ENCODE measurements at places on chromosomes 5 and 9. TPM values are rescaled to one million over a fixed set of nuclear protein-coding genes. Genes with fewer than 3 reads are reported as not detected.
A peak's percentile ranks its signal among the peaks of the same experiment; 100 is the strongest.

The PCDHB2 gene
- not detected for total RNA-seq

The C8G gene
- total RNA-seq, result 0.83 TPM

DNA sequence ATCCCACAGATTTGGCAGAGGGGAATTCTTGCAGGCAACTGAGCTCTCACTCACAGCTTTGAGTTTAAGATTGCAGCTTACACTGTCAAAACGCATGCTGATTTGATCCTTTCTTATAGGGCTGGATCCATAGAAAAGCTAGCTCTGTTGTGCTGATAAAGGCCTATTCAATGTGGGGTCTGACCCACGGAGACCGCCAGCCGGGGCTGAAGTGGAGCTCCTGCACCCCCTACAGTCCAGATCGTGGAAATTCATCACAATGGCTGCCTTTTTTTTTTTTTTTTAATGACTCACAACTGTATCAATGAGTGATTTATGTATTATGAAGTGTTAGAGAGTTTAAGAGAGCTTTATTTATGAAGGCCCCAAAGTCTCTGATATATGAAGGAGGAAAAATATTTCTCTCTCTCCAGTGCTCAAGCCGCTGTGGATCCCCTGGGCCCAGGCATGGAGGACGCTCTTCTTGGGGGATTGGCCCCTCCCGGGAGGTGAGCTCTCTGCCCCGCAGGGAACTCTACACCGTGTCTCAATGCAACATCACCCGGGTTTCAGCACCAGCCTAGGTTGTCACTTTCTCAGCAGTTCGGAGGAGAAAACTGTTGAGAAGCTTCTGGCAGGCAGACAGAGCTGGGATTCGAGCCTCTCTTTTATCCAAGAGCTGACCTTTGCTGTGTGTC is 700.2 kb downstream of the IRX1 start:
- H3K4me1 ChIP-seq, result no peaks in the 10 kb centered on the region
- no peaks in the 10 kb centered on the region for H3K27me3 ChIP-seq
- H3K4me3 ChIP-seq, result no peak overlapping the region
- H3K27ac ChIP-seq, result no peak overlapping the region
- peak; percentile 2 for DNase-seq

- H3K27me3 ChIP-seq, result no peaks in the 10 kb centered on the region
- peak overlapping the region; percentile 93 for H3K4me3 ChIP-seq
- H3K36me3 ChIP-seq, result peaks cover 46% of the 10 kb centered on the region
Observed at GRCh38 chr5:79613549-79613948, 1.3 kb downstream of the TENT2 start.

DNA sequence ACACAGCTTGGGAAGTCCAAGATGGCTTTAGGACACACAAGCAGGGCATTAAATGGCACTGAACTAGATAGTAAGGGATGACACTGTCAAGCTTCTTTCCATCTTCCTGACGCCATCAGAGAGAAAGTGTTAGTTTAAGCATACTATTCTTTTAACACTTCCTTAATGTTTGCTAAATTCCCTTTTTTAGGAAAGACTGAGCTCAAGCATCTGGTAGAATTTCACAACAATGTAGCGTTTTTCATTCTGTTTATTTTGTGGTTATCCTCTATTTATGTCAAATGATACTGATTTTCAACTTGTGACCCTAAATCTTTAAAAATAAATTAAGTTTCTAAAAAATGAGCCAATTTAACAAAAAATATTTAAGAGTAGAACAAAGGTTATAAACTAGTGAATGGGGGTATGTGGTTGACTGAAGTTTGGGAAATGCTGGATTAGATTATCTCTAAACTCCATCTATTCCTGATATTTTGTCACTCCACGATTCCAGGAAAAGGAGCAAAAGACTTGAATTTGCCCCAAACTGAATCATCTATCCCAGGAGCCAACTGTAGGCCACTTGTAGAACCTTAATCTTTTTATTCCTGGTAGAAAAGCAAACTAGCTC is 147.4 kb upstream of the KLF9 start:
- DNase-seq, result no peak
- H3K4me1 ChIP-seq, result peaks cover 43% of the 10 kb centered on the region
- H3K27me3 ChIP-seq, result no peaks in the 10 kb centered on the region
- no peak overlapping the region for H3K27ac ChIP-seq
